Ascending aorta (tissue), 2 donors: ENCODE measurements at places on chromosomes 2 and 18. TPM values are rescaled to one million over a fixed set of nuclear protein-coding genes. Genes with fewer than 3 reads are reported as not detected.

- no peak overlapping the region for H3K4me3 ChIP-seq
- DNase-seq, result no peak
- H3K4me1 ChIP-seq, result no peaks in the 10 kb centered on the region
- H3K36me3 ChIP-seq, result no peaks in the 10 kb centered on the region
These were observed 314.9 kb downstream of the AFF3 start for GRCh38 chr2:99827296-99827999.

GRCh38 chr2:133871545-133872209, 303.4 kb upstream of the NCKAP5 start:
- no peaks in the 10 kb centered on the region for H3K4me1 ChIP-seq
- no peak for DNase-seq
- H3K27ac ChIP-seq, result no peak overlapping the region
- H3K27me3 ChIP-seq, result no peaks in the 10 kb centered on the region
- H3K4me3 ChIP-seq, result no peak overlapping the region
- no peaks in the 10 kb centered on the region for H3K36me3 ChIP-seq

- H3K27me3 ChIP-seq, result no peaks in the 10 kb centered on the region
- no peak overlapping the region for H3K27ac ChIP-seq
- H3K4me3 ChIP-seq, result no peak overlapping the region
These were observed 13.0 kb downstream of the RRM2 start for GRCh38 chr2:10135296-10136089.

DNA sequence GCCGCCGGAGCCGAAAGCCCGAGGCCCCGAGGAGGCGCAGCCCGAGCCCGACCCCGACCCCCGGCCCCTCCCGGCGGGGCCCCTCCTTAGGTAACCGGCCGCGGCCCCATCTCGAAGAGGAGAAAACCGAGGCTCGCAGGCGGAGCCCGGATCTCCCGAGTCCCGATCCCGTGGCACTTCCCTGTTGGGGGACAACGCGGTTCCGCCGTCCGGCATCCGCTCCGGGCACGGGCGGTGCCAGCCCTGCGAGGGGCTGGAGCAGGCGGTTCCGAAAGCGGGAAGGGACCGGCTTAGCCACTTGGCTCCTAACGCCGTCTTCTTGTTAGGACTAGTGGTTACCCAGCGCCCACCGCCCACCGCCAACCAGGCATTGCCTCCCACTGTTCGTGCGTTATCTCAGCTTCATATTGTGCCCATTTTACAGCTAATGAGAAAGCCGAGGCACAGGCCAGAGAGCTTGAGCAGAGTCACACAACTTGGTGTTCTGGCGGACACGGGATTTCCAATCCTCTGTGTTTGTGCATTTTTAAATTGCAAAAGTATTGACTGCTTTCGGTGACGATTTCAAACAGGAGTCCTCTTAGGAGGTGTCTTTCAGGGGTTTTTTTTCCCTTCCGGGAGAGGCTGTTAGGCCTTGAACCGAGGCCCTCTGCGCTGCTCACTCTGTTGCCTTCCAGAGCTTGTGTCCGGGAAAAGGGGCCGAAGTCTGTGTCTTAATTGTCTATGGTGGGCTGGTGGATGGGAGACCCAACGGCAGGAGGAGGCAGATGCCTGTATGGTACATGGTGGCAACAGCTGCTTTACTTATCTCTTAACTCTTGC, 562 bp downstream of the CENPA start:
- no peaks in the 10 kb centered on the region for H3K27me3 ChIP-seq
- no peak for DNase-seq
- H3K27ac ChIP-seq, result no peak overlapping the region
- H3K4me3 ChIP-seq, result peak overlapping the region; percentile 88
- peaks cover 14% of the 10 kb centered on the region for H3K4me1 ChIP-seq
- no peaks in the 10 kb centered on the region for H3K36me3 ChIP-seq

- H3K27ac ChIP-seq, result no peak overlapping the region
- no peak overlapping the region for H3K4me3 ChIP-seq
- no peaks in the 10 kb centered on the region for H3K36me3 ChIP-seq
- peaks cover 13% of the 10 kb centered on the region for H3K4me1 ChIP-seq
- DNase-seq, result no peak
- peaks cover 54% of the 10 kb centered on the region for H3K27me3 ChIP-seq
These were observed 2.6 kb downstream of the CRYBA2 start for GRCh38 chr2:218990612-218991011.

DNA sequence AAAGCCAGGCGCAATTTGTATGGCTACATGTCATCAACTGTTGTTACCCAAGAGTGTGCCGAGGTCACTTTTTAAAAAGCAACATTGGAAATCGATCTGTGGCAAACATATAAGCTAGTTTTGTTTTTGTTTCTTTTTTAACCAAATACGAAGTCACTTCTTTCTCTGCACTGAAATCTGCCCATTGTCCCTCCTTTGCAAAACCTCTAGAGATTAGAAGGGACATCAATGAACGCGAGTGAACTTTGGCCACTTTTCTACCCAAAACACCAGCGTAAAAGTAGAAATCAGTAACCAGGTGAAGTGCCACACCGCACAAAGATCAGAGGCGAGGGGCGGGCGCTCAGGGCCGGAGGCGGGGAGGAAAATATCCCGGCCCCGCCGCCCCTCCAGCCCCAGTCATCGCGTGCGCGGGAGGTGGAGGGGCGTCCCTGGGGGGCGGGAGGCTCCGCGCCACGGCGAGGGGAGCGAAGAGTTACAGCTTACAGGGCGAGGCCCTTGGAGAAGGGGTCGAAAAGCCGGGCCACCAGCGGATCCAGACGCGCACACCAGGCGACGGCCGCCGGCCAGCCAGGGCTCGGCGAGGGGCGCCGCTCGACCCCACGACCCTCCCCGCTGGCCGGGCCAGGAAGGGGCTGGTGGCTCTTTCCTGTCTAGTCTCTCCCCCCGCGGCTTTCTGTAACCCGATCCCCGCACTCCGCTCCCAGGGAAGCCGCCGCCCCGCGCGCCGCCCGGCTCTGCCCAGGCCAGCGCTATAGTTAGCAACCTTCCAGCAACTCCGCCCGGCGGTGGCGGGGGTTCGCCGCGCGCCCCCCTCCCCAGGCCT, 993 bp downstream of the RBMS1 start:
- DNase-seq, result peak; percentile 83
- H3K27me3 ChIP-seq, result no peaks in the 10 kb centered on the region
- H3K4me3 ChIP-seq, result peak overlapping the region; percentile 93
- no peaks in the 10 kb centered on the region for H3K36me3 ChIP-seq
- peaks cover 8% of the 10 kb centered on the region for H3K4me1 ChIP-seq

GRCh38 chr2:234164493-234165413, 114.3 kb downstream of the SPP2 start:
- DNase-seq, result no peak
- no peak overlapping the region for H3K27ac ChIP-seq
- H3K27me3 ChIP-seq, result no peaks in the 10 kb centered on the region
- no peaks in the 10 kb centered on the region for H3K4me1 ChIP-seq

GRCh38 chr2:46181789-46182530, 115.2 kb upstream of the EPAS1 start:
- H3K36me3 ChIP-seq, result no peaks in the 10 kb centered on the region
- H3K4me1 ChIP-seq, result peaks cover 5% of the 10 kb centered on the region
- no peak overlapping the region for H3K27ac ChIP-seq
- no peak overlapping the region for H3K4me3 ChIP-seq
- no peak for DNase-seq

DNA sequence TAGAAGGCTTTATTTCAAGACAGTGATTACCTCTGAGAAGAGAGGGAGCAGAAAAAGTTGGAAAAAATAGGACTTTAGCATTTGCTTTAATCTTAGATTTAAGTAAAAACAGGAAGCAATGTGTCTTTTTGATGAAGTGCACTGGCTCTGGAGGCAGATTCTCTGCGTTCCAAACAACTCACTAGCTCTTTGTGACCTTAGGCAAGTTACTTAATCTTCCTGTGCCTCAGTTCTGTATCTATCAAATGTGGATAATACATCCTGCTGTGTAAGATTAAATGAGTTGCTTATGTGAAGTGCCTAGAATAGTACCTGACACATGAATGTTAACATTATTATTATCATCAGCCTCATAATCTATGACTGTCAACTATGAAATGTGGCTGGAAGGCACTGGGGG, 42.3 kb downstream of the RPRD1A start:
- no peak overlapping the region for H3K4me3 ChIP-seq
- H3K36me3 ChIP-seq, result peaks cover 25% of the 10 kb centered on the region
- no peak for DNase-seq
- H3K4me1 ChIP-seq, result no peaks in the 10 kb centered on the region

DNA sequence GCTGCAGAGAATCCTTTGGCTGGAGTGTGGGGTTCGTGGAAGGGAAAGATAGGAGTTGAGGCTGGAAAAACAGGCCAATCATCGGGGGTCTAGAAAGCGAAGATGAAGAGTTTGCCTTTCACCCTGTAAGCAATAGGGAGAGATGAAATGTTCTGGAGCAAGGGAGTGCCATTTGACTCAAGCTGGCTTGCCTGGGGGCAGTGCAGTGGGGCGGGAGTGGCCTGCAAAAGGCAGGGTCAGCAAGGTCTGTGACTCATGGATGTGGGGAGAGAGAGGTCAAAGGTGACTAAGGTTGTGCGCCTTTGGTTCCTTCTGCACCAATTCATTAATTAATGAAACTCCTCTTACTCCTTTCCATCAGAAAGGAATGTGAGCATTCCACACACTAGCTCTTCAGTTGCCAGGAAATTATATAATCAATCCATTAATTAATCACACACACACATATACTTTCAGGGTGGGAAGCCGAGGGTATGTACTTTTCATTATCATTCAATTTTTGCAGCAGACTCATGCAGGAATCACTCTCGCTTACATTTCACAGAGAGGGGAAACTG, 227.6 kb downstream of the MYCN start:
- no peak for DNase-seq
- no peaks in the 10 kb centered on the region for H3K4me1 ChIP-seq
- no peak overlapping the region for H3K4me3 ChIP-seq
- H3K27ac ChIP-seq, result no peak overlapping the region

DNA sequence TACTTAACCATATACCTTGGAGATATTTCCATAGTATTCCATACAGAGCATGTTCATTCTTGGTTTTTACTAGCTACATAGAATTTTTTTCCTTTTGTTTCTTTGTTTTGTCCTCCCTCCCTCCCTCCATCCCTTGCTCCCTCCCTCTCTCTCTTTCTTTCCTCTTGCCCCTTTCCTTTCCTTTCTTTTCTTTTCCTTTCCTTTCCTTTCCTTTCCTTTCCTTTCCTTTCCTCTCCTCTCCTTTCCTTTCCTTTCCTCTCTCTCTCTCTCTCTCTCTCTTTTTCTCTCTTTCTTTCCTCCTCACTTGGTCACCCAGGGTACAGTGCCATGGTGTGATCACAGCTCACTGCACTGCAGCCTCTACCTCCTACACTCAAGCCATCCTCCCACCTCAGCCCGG, 28.3 kb downstream of the RPL37A start:
- H3K36me3 ChIP-seq, result no peaks in the 10 kb centered on the region
- H3K27me3 ChIP-seq, result no peaks in the 10 kb centered on the region
- H3K27ac ChIP-seq, result peak overlapping the region; percentile 76
- peaks cover 5% of the 10 kb centered on the region for H3K4me1 ChIP-seq

GRCh38 chr18:52409727-52410126, 69.7 kb downstream of the DCC start:
- H3K27me3 ChIP-seq, result no peaks in the 10 kb centered on the region
- no peaks in the 10 kb centered on the region for H3K4me1 ChIP-seq
- no peaks in the 10 kb centered on the region for H3K36me3 ChIP-seq
- no peak overlapping the region for H3K27ac ChIP-seq
- H3K4me3 ChIP-seq, result no peak overlapping the region

DNA sequence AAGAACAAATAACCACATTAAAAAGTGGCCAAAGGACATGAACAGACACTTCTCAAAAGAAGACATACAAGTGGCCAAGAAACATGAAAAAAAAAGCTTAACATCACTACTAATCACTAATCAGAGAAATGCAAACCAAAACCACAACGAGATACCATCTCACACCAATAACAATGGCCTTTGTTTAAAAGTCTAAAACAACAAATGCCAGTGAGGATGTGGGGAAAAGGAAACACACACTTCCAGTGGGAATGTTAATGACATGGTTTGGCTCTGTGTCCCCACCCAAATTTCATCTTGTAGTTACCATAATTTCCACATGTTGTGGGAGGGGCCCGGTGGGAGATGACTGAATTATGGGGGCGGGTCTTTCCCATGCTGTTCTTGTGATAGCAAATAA, 147.1 kb downstream of the GALNT1 start:
- H3K36me3 ChIP-seq, result no peaks in the 10 kb centered on the region
- no peak overlapping the region for H3K27ac ChIP-seq
- H3K27me3 ChIP-seq, result no peaks in the 10 kb centered on the region

DNA sequence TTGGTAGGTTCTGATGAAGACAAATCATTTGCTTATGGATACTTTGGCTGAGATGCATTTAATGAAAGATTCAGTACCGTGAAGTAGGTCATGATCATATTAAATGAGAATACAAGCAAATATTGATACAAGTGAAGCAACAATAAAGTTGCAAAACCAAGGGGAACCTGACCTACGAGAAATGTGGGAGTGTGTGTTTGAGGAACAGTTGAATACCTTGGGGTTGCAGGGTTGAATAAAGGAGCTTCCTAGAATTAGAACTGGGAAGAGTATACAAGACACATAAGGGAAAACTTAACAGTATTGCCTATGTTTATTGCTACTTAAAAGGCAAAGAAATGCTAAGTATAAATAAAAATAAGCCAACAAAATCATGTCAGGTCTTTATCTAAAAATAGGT, 702.9 kb downstream of the ERBB4 start:
- H3K4me3 ChIP-seq, result no peak overlapping the region
- no peaks in the 10 kb centered on the region for H3K4me1 ChIP-seq
- no peak for DNase-seq
- H3K27ac ChIP-seq, result no peak overlapping the region

DNA sequence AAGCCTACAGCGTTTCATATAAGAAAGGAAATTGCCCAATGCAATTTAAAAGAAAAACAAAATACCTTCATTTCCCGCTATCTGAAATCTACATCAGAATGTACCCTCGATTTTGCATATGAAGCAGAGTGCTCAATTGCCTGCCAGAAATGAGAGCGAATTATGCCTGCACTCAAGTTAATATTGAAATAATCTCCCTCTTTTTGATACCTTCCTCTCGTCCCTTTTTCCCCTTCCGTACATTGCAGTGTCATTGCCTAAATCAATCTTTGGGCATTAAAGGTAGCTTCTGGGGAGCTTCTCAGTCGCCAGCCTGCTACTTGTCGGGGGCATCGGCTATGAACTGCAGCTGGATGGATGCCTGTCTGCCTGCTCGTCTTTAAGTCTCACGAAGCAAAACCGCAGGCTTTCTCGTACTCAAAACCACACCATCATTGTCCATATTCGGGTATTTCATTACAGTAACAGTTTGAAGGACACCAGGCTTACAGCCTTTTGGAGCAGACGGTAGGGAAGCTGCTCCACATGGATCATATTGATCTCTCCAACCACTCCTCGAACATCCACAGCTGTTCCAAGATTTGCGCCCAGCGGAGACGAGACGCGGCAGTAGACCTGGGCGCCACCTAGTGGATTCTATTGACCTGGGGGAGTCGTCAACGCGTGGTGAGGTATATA, 64.0 kb upstream of the HNRNPA3 start:
- peaks cover 4% of the 10 kb centered on the region for H3K27me3 ChIP-seq
- H3K36me3 ChIP-seq, result no peaks in the 10 kb centered on the region
- no peak overlapping the region for H3K27ac ChIP-seq
- H3K4me3 ChIP-seq, result peak overlapping the region; percentile 65

GRCh38 chr2:157874997-157875640, 1.0 kb downstream of the ACVR1 start:
- H3K4me1 ChIP-seq, result peaks cover 4% of the 10 kb centered on the region
- peak overlapping the region; percentile 85 for H3K27ac ChIP-seq
- no peak for DNase-seq
- no peaks in the 10 kb centered on the region for H3K36me3 ChIP-seq
- no peaks in the 10 kb centered on the region for H3K27me3 ChIP-seq

The GCG gene
- not detected for total RNA-seq

The DUSP19 gene
- 1.3 TPM for total RNA-seq

The TRAPPC12 gene
- total RNA-seq, result 94.0 TPM

The SLC8A1 gene
- 5.6 TPM for total RNA-seq

The SERPINB4 gene
- total RNA-seq, result not detected

The GAD1 gene
- 0.96 TPM for total RNA-seq

The DSG4 gene
- total RNA-seq, result not detected

The SCN9A gene
- 5.5 TPM for total RNA-seq

The SOWAHC gene
- total RNA-seq, result 20.8 TPM

The AQP12A gene
- not detected for total RNA-seq
